Glomerular endothelial cell (primary cell): ENCODE measurements at places on chromosomes 7 and 10.

- DNase-seq: no peak
Observed at GRCh38 chr10:125134916-125135770, 25.2 kb downstream of the CTBP2 start.

DNA sequence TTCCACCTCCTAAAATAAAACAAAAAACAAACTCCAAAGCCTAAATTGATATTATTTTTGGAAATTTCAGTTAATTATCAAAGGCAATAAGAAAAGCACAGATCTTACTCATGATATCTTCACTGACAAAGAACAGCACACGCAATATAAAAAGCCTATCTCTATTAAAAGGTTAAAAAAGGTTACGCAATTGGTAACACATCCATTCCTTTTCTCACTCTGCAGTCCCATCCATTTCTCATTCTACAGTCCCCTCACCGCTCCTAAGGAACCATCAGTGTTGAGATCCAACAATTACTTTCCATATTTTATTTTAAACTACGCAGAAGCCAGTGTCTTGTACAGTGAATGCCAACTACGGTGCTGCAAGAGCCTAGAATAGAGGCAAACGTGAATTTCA, 1.3 kb downstream of the SEC61G start:
- no peak for DNase-seq

DNA sequence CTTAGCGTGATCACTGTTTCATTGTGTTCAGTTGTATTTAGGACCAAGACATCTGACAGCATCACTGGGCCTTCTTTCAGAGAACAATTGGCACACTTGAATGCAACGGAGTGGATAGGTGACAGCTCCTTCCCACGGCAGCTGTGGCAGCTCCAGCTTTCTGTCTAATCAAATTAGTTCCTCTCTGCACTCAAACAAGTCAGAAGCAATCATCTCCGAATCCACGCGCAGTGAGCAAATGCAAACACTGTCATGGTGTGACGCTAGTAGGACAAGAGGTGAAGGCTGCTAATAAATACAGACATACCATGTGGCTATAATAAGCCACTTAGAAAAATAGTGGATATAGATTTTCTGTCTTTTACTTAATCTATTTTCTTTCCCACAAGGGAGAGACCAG, 542.4 kb downstream of the ACTR3B start:
- DNase-seq: no peak

DNA sequence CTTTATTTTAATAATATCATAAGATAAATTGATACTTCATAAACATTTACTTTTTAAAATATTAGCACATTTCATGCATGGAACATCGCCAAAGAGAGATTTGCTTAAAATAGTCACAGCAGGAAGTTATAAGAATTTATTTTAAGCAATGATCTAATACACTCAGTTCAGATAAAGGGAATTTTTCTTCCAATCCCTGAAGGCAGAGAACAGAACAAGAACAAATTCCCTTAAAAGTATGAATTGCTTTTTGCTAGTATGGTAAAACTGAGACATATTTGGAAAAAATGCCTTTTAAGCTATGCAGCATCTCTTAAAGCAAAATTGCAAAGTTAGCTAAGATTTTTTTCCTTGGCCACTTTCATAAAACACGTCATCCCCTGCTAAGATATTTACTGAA, 91.0 kb downstream of the SEMA3D start:
- no peak for DNase-seq
